ENCODE measurements at places on chromosomes 6 and 20.

- no peak for DNase-seq
Observed at GRCh38 chr6:1735239-1735803, 125.6 kb downstream of the FOXC1 start.

- DNase-seq: no peak
Observed at GRCh38 chr6:169428532-169428931, 174.9 kb upstream of the THBS2 start.

DNA sequence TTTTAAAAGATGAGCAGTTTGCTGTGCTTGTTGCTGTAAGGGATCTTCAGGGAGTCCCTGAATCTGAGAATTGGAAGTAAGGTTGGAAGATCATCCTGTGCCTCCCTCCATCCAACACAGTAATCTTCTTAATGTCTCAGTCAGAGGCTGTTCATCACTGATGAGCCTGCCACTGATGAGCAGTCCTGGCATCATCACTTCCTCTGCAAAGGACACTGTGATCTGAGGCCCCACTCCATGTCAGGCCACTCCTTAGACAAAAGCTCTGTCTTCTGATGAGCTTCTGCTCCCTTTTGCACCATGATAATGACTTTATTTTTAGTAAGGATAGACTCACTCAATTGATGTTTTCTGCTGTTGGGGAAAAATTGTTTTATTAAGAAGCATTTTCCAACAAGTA is 121.0 kb downstream of the UST start:
- no peak for DNase-seq

- DNase-seq: no peak
Observed at GRCh38 chr6:45967363-45967762, 48.3 kb downstream of the CLIC5 start.

- no peak for DNase-seq
Observed at GRCh38 chr6:30806581-30807183, 62.3 kb upstream of the IER3 start.

DNA sequence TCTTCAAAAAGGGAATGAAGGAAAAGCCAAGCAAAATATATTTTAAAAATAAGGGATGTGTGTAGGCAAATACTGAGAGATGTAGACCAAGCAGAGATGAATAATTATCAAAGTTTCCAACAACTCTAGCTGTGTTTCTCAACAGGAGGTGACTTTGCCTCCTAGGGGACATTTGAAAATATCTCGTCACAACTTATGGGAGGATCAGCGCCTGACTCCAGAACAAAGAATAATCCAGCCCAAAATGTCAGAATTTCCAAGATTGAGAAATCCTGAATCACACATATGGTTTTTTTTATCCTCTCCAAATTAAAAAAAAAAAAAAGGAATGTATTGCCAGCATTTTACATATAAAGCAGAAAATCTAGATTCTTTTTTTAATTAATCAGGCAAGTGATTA is 241.2 kb upstream of the ZFP64 start:
- DNase-seq: no peak

GRCh38 chr6:854406-855118 is 161.6 kb upstream of the EXOC2 start:
- no peak for DNase-seq

- DNase-seq: no peak
Observed at GRCh38 chr20:45283551-45284057, 23.0 kb upstream of the RBPJL start.

DNA sequence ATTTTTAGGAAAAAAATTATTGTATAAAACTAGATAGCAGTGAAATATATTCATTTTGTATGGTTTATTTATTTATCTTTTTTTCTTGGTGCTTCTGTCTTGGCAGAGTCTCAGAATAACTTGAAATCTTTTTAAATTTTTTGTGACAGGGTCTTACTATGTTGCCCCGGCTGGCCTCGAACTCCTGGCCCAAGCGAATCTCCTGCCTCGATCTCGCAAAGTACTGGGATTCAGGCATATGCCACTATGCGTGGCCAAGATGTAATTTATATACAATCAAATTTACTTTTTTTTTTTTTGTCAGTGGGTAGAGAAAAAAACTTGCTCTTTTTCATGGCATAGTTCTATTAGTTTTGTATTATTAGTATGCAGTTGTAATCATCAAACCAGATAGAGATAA is 13.7 kb downstream of the CBFA2T2 start:
- DNase-seq: no peak

GRCh38 chr6:28673787-28674671 is 148.3 kb downstream of the GPX5 start:
- no peak for DNase-seq

DNA sequence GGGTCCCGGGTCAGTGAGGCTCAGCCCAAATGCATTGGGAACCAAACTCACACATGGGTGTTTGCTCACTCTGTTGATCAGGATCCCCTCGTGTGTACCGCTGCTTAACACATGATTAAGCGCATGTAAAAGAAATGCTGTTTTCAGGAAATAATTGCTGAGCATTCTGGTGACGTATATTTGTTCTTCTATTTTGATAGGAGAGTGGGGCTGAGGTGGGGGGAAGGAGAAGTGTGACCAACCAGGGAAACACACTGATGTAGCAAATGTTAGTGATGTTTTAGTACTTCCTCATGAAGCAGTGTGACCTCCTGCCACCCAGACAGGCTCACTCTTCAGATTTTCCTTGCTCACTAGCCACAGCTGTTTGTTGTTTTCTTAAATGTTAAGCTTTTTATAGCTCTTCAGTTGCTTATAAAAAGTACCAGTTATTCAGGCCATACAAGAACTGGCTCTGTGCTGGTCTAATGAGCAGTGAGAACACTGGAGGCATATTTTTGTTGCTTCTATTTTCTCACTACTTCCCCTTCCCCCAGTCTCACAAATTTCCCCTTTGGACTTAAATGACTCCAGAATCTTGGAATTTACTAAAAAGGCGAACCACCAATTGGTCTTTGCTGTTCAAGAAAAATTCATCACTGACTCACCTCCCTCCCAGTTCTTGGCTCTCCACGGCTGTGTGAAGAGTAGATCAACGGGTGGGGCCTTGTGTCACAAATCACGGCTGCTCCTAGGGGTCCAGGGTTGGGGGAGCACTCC is 79.2 kb upstream of the BACH2 start:
- DNase-seq: no peak

Measured in stimulated activated CD8-positive, alpha-beta memory T cell treated with anti-CD3 and anti-CD28 coated beads, Interleukin-15, amount 100 ng/mL, for 1 hour (primary cell).